ENCODE measurements at places on chromosomes 6 and 20. TPM values are rescaled to one million over a fixed set of nuclear protein-coding genes. Genes with fewer than 3 reads are reported as not detected.
A peak's percentile ranks its signal among the peaks of the same experiment; 100 is the strongest.

GINM1 gene
- 15.9 TPM for polyA plus RNA-seq

- no peak for DNase-seq
Measured at GRCh38 chr20:45965169-45966002, 6.6 kb downstream of the ZNF335 start.

- DNase-seq, result no peak
Measured at GRCh38 chr20:34705008-34705396, 858 bp downstream of the TP53INP2 start.

- DNase-seq, result no peak
Measured at GRCh38 chr6:119129148-119129967, 50.9 kb upstream of the FAM184A start.

DNA sequence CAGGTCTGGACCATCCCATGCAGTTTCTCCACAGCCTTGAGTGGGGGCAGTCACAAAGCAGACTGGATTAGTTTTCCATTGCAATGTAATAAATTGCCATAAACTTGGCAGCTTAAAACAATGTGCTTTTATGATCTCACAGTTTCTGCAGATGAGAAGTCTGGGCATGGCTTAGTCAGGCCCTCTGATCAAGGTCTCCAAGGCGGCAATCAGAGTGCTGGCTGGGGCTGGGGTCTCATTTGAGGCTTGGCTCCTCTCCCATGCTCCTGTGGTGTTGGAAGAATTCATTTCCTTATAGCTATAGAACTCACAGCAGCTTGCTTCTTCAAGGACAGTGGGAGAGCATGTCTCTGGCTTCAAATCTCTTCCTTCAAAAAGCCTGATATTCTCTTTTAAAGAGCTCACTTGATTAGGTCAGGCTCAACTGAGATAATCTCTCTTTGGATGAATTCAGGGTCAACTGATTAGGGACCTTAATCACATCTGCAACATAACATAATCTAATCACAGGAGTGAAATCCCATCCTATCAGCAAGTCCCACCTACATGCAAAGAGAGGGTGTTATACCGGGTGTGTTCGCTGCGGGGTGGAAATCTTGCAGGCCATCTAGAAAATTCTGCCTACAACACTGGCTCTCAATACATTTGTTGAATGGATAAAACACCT lies 77.4 kb upstream of the SULF2 start:
- DNase-seq, result no peak

- DNase-seq, result no peak
Measured at GRCh38 chr6:30757261-30757904, 13.0 kb upstream of the IER3 start.

SCP2D1 gene
- polyA plus RNA-seq, result not detected

DNA sequence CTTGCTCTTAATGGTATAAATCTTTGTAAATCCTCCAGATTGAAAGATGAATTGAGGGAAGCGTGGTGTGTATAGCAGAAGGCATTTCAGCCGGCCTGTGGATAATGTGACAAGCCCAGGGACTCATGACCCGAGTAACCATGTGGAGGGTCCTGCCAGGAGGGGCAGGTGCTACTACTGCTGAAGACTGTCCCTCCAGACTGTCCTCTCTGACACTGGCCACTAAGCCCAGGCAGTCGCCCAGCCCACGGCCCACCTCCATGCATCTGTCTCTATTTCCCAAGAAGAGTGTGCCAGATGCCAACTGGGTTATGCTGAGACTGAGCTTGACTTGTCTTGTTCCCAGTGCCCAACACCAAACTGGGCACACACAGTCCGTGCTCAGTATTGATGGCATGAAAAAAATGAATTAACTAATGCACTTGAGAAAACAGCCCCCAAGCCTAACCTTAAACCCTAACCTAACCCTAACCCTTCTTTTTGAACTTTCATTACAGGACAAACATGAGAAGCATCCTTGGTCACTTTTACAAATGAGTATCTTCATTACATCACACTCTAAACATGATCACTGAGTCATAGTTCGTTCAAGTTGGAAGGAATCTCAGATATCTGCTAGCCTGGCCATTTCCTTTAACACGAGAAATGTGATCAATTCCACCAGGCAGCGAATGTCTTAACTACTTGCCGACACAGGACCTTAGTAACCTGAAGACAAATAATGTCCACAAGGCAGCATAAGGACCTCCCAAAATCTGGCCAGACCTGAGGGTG lies 182.2 kb upstream of the RREB1 start:
- DNase-seq, result no peak

GRM1 gene
- not detected for polyA plus RNA-seq

DNA sequence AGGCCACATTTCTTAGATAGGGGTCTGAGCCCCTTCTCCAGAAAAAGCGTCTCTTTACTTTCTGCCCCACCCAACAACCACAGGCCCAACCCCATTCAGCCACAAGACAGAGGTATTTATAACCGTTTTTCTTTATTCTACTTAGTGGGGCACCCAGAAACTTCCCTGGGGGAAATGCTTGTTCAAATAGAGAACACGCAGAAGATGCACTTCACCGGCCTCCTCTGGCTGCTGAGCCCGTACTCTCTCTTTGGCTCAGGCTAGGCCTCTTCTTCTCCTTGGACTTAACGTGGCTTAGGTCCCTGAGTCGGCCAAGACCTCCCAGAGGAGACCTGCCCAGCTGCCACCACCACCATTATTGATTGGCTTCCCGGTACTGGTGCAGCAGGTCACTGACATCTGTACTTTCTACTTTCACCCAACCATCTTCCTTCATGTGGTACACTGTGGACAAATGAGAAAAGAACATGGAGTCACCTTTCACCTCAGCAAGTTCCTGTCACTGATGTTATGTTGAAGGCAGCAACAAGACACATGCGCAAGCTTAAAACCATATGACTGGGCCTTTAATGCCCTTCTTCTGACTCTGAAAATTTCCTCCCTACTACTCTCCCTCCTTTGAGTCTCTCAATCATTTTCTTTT lies 2.2 kb upstream of the TAP2 start:
- DNase-seq, result peak; percentile 42

DNA sequence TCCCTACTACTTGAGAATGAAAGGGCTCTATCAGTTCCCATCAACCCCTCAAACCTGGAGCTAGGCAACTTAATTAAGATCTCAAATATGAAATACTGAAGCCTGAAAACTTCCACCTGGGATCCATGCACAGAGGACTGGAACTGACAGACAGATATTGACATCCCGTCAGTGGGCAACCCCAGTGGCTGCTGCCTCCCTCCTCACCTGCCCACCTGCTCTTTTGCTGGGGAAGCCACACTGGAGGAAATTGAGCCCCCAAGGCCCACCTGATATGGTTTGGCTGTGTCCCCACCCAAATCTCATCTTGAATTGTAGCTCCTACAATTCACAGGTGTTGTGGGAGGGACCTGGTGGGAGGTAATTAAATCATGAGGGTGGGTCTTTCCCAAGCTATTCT lies 192.8 kb downstream of the LRFN2 start:
- no peak for DNase-seq

DNA sequence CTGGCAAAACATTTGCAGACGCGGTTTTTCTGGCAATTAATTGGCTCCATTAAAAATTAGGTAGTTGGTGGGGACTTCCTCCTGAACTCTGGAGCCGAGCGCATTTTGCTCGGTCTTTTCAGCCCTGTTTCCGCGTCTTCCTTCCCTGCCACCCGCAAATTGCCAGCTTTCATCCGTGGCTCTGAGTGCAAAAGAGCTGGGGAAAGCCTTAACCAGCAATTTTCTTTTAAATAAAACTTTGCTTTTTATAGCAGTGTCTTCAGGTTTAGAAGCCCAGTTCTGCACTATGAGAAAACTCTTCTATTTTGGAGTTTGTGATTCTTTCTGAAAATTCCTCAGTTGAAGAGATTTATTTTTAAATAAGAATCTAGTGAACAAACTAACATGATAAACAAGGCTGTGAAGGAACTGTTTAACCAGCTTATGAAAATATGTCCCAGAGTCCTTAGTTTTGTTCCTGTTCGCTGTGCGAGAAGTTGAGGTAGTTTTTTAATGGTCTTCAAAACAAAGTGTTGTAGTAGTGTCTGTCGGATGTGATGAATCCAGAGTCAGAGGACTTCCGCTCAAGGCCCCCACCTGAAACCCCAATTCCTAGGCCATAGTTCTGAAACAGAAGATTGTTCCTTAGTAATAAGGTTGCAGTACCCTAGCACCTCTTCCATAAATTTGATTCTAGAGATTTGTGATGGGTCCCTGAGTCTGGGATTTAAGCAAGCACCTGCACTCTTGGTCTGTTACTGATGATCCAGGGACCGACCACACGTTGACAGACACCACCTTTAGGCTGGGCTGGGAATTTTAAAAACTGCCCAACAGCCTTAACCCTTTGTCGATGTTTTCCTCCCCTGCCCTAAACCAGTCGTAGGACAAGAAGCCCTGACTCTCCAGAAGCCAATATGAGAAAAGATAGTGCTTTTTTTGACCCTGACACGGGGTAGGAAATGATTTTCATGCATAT lies 950 bp downstream of the KCTD20 start:
- peak; percentile 2 for DNase-seq

- DNase-seq, result no peak
Measured at GRCh38 chr6:159415540-159415939, 246.3 kb downstream of the FNDC1 start.

CNKSR3 gene
- not detected for polyA plus RNA-seq

C6orf163 gene
- 0.51 TPM for polyA plus RNA-seq

SLC35D3 gene
- polyA plus RNA-seq, result not detected

- DNase-seq, result peak; percentile 49
Measured at GRCh38 chr6:44304282-44305199, 8.6 kb downstream of the AARS2 start.

- DNase-seq, result peak; percentile 37
Measured at GRCh38 chr6:152206072-152206818, 398.8 kb downstream of the ESR1 start.

GRCh38 chr6:154785075-154785474 lies 51.9 kb downstream of the SCAF8 start:
- DNase-seq, result no peak

GRCh38 chr20:33019465-33020277 lies 11.8 kb upstream of the BPIFB6 start:
- DNase-seq, result no peak

- no peak for DNase-seq
Measured at GRCh38 chr6:167794161-167795157, 32.3 kb upstream of the AFDN start.

- DNase-seq, result no peak
Measured at GRCh38 chr6:140490081-140490480, 1115.6 kb upstream of the CITED2 start.

GRCh38 chr6:108027594-108027993 lies 46.9 kb downstream of the OSTM1 start:
- no peak for DNase-seq

DNA sequence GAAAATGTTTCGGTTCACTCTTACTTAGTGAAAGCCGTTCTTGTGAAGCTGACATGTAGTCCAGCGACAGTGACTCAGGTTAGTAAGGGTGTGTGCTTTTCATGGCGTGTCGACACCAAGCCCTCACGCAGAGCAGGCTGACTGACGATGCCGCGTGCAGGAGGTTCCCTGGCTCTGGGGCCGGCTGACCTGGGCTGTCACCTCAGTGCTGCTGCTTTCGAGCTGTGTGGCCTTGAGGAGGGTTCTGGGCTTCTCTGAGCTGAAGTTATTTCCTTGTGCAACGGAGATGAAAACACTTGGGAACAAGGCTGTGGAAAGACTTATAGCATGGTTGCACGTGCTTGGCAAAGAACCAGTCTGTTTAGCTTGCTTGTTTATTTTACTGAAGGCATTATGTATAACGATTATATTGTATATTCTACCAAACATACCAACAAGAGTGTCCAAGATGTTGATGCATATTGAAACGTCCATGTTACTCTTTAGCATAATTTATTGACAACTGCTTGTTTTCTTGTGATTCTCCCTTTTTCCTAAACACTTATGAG lies 59.2 kb downstream of the PHACTR3 start:
- DNase-seq, result no peak

GRCh38 chr6:169571123-169571962 lies 130.5 kb downstream of the WDR27 start:
- no peak for DNase-seq

CD24 gene
- polyA plus RNA-seq, result 0.70 TPM
